ENCODE measurements at places on chromosomes 6 and 20.
A peak's percentile ranks its signal among the peaks of the same experiment; 100 is the strongest.

DNA sequence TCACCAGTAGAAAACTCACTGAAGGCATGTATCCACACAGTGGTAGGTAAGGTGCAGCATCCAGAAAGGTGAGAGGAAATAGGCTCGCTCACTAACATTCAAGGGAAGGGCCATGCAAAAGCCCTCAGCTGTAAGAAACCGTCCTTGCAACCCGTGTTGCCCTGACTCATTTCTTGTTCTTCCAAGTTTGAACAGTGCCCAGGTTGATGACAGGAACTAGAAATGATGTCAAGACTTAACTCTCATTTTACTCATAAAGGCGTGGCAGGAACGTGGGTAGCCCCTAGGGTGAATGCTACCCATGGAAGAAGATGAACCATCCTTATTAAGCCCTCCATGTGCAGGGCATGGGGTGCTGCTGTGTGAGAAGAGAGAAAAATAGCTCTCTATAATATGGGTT lies 187.6 kb downstream of the CD83 start:
- DNase-seq, result no peak

- DNase-seq, result no peak
These were observed 5.0 kb downstream of the PCMT1 start for GRCh38 chr6:149754548-149754947.

DNA sequence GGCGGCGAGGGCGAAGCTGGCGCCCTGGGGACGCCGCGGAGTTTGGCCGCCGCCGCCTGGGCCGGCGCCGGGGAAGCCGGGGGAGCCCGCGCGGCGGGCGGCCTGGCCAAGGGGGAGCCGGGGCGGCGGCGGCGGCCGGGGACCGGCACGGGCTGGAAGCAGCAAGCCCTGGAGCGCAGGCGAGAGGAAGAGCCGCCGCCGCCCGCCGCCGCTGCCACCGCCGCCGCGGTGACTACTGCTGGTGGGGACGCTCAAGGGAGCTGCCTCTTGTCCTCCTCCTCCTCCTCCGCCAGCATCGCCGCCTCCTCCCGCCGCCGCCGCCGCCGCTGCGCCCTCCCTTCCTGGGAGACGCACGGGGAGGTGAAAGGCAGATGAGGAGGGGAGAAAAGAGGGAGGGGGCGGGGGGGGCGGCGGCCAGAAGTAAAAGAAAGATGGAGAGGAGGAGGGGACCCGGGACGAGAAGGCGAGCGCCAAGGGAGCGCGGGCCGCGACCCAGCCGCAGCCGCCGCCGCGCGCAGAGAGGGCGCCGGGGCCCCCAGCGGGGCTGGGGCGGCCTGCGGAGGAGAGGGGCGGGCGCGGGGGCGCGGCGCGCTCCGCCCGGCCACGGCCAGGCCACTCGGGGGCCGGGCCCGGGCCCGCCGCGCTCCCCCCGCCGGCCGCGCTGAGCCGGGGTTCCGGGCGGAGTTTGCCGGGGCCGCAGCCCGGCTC lies 846 bp downstream of the PDE10A start:
- peak; percentile 37 for DNase-seq

GRCh38 chr20:60447703-60448102 lies 489.5 kb downstream of the CDH26 start:
- DNase-seq, result no peak

DNA sequence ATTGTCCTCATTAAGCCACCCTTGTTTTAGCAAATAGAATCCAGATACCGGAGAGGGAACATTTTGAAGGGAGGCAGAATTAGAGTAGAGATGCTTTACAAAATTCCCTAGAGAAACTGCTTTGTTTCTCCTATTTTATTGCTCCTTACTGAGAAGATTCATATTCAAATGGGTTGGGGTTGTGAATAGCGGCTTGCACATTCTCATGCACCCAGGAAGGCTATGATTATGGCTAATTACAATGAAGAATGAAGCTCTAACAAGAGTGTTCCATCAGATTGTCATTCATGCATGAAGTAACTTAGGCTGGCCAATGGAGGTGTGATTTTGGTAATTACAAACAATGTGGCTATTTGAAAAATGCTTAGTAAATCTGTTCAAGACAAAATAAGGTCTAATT lies 129.6 kb downstream of the PACRG start:
- peak; percentile 68 for DNase-seq
